Endothelial cell of coronary artery (primary cell): ENCODE measurements at places on chromosomes 4 and X. TPM values are rescaled to one million over a fixed set of nuclear protein-coding genes. Genes with fewer than 3 reads are reported as not detected.

The GLOD5 gene
- not detected in 2 replicates for total RNA-seq

The AMBN gene
- not detected in 2 replicates for total RNA-seq

The FREM3 gene
- total RNA-seq: under 0.01 TPM in 1 of 2 replicates, not detected in the other

The CLCN4 gene
- 7.4 and 9.1 TPM in 2 replicates for total RNA-seq

The ARSJ gene
- 42.9 and 64.5 TPM in 2 replicates for total RNA-seq

The CABS1 gene
- not detected in 2 replicates for total RNA-seq

The FGFBP1 gene
- not detected in 2 replicates for total RNA-seq

The EDA2R gene
- 6.3 and 7.8 TPM in 2 replicates for total RNA-seq
